ENCODE measurements at places on chromosomes 5 and 9. TPM values are rescaled to one million over a fixed set of nuclear protein-coding genes. Genes with fewer than 3 reads are reported as not detected.

Gene IARS1
- 46.0 TPM for total RNA-seq

Gene F2R
- 6.5 TPM for total RNA-seq

Gene LCN9
- not detected for total RNA-seq

Gene TMEM174
- total RNA-seq, result not detected

Gene CCDC171
- 3.6 TPM for total RNA-seq
